ENCODE measurements at places on chromosomes 3 and 15. TPM values are rescaled to one million over a fixed set of nuclear protein-coding genes. Genes with fewer than 3 reads are reported as not detected.

Gene GOLGA8K
- polyA plus RNA-seq = 0.63 TPM

DNA sequence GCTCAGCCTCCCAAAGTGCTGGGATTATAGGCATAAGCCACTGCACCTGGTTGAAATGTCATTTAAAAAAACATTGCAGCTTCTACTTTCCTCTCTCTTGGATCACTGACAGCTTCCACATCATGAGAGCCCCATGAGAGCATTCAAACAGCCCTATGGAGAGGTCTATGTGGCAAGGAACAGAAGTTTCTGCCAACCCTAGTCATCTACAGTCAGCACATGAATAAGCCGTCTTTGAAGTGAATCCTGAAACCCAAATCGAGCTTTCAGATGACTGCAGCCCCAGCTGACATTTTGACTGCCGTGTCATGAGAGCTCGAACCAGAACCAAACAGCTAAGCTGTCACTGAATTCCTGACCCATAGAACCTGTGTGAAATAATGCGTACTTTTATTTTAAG lies 39.8 kb downstream of the CD200R1L start:
- H3K27ac ChIP-seq = no peak overlapping the region
- H3K27me3 ChIP-seq = no peaks in the 10 kb centered on the region
- no peak overlapping the region for H3K4me3 ChIP-seq
- peaks cover 3% of the 10 kb centered on the region for H3K4me1 ChIP-seq

DNA sequence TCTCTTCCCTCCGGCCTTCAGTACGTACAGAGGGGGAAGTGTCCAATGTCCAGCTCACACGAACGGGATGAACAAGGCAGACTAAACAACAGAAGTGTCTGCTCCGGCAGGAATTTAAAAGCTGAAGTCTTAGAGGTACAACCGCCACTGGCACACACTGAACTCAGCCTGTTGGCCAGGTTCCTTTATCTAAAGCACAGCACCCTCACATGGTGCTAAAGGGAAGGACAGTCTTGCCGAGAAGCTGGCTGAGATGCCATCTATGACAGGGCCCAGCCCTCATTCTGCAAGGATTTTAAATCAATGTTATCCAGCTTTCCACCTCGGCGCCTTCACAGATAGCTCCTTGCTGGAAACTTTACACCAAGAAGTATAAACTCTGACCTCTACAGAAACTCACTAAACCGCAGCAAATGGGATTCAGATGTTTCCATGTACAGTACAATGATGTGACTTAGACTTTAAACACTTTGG lies 2.8 kb downstream of the ADAMTS17 start:
- peaks cover 2% of the 10 kb centered on the region for H3K4me1 ChIP-seq
- H3K27me3 ChIP-seq = no peaks in the 10 kb centered on the region
- H3K4me3 ChIP-seq = no peak overlapping the region

Gene CNTN4
- polyA plus RNA-seq = 15.8 TPM

Gene NOX5
- polyA plus RNA-seq = 0.23 TPM

GRCh38 chr3:101827211-101828174 lies 21.8 kb upstream of the NFKBIZ start:
- no peaks in the 10 kb centered on the region for H3K36me3 ChIP-seq
- H3K4me1 ChIP-seq = peaks cover 6% of the 10 kb centered on the region
- H3K27ac ChIP-seq = peak overlapping the region; percentile 68
- no peaks in the 10 kb centered on the region for H3K27me3 ChIP-seq

DNA sequence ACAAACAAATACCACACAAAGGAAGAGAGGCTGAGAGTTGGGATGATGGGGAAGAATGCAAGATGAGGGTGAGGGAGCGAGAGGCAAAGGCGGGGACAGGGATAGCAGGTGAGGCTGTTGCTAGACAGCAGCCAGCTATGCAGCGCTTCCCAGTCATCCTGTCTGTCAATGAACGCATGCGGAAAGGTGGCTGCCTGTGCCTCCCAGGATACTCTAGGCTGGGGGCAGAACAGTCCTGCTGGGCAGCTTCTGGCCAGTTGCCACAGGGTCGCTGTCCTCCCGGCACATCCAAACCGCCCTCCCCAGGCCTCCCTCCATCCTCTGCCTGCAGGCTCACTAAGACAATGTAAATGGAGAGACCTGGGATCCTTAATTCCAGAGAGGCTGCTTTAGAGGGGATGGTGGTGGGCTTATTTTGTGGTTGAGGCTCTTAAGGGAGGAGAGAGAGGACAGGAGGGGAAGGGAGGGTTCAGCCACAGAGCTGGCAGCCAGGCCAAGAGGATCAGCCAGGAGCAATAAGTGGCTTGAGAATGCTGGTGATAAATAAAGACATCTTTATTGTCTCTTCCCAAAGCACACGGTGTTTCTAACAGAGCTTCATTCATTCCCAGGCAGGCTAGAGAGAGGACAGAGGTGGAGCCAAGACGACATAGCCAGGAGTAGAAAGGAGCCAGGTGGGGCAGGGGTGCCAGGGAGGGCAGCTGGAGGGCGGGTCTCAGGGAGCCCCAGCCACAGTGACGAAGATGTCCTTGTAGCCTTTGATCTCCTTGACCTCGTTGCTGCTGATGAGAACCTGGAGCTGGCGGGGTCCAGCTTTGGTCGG lies 9.2 kb upstream of the TGM5 start:
- H3K36me3 ChIP-seq = no peaks in the 10 kb centered on the region
- H3K4me1 ChIP-seq = no peaks in the 10 kb centered on the region
- DNase-seq = no peak

DNA sequence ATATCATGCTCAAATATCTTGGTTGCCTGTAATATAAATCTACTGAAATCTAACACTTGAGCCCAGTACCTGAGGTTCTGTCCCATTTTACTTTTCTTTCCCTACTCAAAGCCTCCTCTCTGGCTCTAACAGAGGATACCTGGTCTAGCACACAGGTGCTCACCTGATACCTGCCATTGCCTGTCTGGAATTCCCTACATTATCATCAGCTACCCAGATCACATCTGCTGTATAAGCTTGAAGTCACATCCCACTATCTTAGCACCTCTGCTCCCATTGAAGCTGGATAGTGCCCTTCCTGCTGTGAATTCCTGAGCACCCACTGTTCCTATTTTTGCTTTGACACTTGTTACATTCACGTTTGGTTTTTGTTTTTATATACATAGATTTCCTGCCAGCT lies 30.5 kb downstream of the GYG1 start:
- no peaks in the 10 kb centered on the region for H3K27me3 ChIP-seq
- DNase-seq = no peak
- H3K27ac ChIP-seq = no peak overlapping the region
- H3K4me1 ChIP-seq = peaks cover 2% of the 10 kb centered on the region

DNA sequence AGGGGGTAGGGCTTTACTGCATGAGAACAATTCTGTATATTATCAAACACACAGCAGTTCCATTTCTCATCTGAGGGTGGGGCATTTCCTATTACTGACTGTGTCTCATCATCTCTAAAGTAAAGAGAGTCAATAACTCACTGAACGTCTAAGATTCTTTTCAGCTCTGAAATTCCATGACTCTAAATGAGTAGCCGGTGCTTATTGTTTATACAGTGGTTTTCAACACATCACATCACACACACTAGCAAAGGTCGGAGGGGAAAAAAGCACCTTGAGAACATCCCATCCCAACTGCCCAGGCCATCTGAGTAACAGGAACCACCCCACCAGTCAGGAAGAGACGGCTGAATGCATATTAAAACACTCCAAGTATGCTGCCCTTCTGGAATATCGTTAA lies 196.0 kb downstream of the SUCLG2 start:
- no peak for DNase-seq
- H3K36me3 ChIP-seq = no peaks in the 10 kb centered on the region
- no peak overlapping the region for H3K27ac ChIP-seq
- H3K4me3 ChIP-seq = no peak overlapping the region

GRCh38 chr3:111577798-111578685 lies 17.1 kb downstream of the ZBED2 start:
- no peak for DNase-seq
- H3K36me3 ChIP-seq = no peaks in the 10 kb centered on the region
- no peak overlapping the region for H3K4me3 ChIP-seq
- H3K27me3 ChIP-seq = no peaks in the 10 kb centered on the region
- H3K27ac ChIP-seq = no peak overlapping the region

- no peaks in the 10 kb centered on the region for H3K4me1 ChIP-seq
- H3K36me3 ChIP-seq = no peaks in the 10 kb centered on the region
- no peak overlapping the region for H3K4me3 ChIP-seq
- DNase-seq = no peak
Measured at GRCh38 chr3:160259589-160259988, 34.4 kb downstream of the C3orf80 start.

- no peaks in the 10 kb centered on the region for H3K27me3 ChIP-seq
- H3K27ac ChIP-seq = no peak overlapping the region
- H3K4me3 ChIP-seq = no peak overlapping the region
- H3K36me3 ChIP-seq = no peaks in the 10 kb centered on the region
- DNase-seq = no peak
Measured at GRCh38 chr15:37586976-37587375, 347.5 kb upstream of the TMCO5A start.

Gene OIP5
- polyA plus RNA-seq = 2.0 TPM

GRCh38 chr3:41581700-41582099 lies 380.2 kb downstream of the ULK4 start:
- H3K27ac ChIP-seq = no peak overlapping the region
- no peaks in the 10 kb centered on the region for H3K36me3 ChIP-seq
- no peaks in the 10 kb centered on the region for H3K4me1 ChIP-seq
- H3K4me3 ChIP-seq = no peak overlapping the region
- no peak for DNase-seq

GRCh38 chr3:25594007-25594502 lies 70.7 kb downstream of the TOP2B start:
- no peak overlapping the region for H3K4me3 ChIP-seq
- H3K27ac ChIP-seq = no peak overlapping the region
- no peaks in the 10 kb centered on the region for H3K36me3 ChIP-seq
- H3K27me3 ChIP-seq = no peaks in the 10 kb centered on the region
- H3K4me1 ChIP-seq = peaks cover 4% of the 10 kb centered on the region

DNA sequence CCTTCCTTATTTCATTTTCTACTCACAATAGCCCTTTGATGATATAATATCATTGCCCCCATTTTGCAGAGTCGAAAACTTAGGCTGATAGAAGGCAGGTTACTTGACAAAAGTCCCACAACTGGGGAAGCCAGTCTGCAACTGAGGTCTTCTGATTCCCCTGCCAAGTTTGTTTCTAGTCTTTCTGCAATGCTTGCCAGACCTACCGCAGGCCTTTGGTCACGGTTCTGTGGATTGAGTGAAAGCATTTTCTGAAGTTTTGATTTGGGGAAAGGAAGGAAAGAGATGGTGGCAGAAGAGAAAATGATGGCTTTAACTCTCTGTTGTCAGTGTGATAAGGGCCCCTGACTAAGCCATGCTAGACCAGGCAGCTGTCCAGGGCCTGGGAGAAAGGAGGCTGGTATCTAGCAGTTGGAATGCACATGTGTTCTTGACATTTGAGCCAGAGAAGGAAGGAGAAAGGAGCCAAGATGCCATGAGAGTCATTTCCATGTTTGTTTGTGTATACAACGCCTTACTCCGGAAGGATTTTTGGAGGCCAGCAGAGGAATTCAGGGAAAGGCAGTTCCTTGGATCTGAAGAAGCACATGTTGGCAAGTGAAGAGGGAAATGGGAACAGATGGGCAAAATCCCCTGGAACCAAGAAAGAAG lies 29.9 kb downstream of the FAH start:
- H3K27ac ChIP-seq = no peak overlapping the region
- peak; percentile 52 for DNase-seq
- H3K36me3 ChIP-seq = peaks cover 4% of the 10 kb centered on the region
- no peak overlapping the region for H3K4me3 ChIP-seq

GRCh38 chr3:114214542-114215341 lies 22.6 kb downstream of the ZNF80 start:
- no peak for DNase-seq
- no peaks in the 10 kb centered on the region for H3K36me3 ChIP-seq
- H3K27ac ChIP-seq = no peak overlapping the region

DNA sequence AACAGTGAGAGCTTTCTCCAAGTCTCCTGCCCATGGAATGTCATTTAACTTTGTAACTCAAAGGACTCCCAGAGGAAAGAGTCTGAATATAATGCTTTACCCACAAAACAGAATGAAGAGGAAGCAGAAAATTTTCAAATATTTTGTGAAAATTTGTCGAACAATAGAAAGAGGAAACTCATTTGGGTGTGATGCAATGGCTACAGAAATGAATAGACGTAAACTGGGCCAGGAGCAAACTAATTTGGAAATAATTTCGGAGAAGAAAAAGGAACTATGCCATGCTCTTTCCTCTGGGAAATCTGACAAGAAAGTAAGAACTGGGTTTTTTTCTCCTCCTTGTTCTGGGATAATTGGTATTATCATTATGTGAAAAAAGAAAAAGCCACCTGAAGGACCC lies 11.2 kb upstream of the SUMF1 start:
- no peak for DNase-seq
- no peak overlapping the region for H3K27ac ChIP-seq
- no peaks in the 10 kb centered on the region for H3K36me3 ChIP-seq
- no peak overlapping the region for H3K4me3 ChIP-seq

DNA sequence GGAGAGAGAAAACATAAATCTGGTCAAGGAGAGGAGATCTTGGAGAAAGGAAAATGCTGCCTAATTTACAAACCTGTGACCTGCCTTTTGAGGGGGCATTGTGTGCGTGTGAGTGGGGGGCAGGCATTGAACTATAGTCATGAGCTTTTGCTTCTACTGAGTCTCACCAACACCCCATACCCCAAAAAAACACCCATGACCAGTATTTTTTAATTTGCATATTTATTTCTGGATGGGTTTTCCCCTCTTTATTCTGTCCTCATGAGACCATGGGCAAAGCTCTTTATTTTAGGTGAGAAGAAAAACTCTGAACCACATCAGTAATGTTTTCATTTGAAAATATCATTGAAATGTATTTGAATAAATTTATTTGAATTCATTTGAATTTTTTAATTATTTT lies 20.6 kb downstream of the CD80 start:
- no peak for DNase-seq
- H3K36me3 ChIP-seq = no peaks in the 10 kb centered on the region
- no peak overlapping the region for H3K27ac ChIP-seq
- no peaks in the 10 kb centered on the region for H3K27me3 ChIP-seq

DNA sequence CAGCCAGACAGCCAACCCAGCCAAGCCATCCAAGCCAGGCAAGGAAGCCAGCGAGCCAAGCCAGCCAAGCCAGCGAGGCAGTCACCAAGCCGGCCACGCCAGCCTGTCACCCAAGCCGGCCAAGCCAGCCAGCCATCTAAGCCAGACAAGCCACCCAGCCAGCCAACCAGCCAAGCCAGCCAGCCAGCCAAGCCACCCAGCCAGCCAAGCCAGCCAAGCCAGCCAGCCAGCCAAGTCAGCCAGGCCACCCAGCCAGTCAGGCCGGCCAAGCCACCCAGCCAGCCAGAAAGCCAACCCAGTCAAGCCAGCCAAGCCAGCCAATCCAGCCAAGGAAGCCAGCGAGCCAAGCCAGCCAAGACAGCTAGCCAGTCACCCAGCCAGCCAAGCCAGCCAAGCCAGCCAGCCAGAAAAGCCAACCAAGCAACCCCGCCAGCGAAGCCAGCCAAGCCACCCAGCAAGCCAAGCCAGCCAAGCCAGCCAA lies 201.2 kb downstream of the GOLGA6L6 start:
- no peak overlapping the region for H3K4me3 ChIP-seq
- DNase-seq = peak; percentile 77
- no peak overlapping the region for H3K27ac ChIP-seq
- no peaks in the 10 kb centered on the region for H3K27me3 ChIP-seq
- no peaks in the 10 kb centered on the region for H3K4me1 ChIP-seq

Gene IP6K2
- polyA plus RNA-seq = 46.6 TPM

Gene CHRM5
- not detected for polyA plus RNA-seq

- no peaks in the 10 kb centered on the region for H3K27me3 ChIP-seq
- H3K4me1 ChIP-seq = no peaks in the 10 kb centered on the region
- DNase-seq = no peak
- H3K27ac ChIP-seq = no peak overlapping the region
- no peaks in the 10 kb centered on the region for H3K36me3 ChIP-seq
- no peak overlapping the region for H3K4me3 ChIP-seq
Measured at GRCh38 chr15:36210426-36210825, 369.0 kb upstream of the CDIN1 start.

Gene PLSCR2
- not detected for polyA plus RNA-seq

Gene TP63
- polyA plus RNA-seq = 0.03 TPM
